ENCODE measurements at places on chromosomes 12 and 14.

DNA sequence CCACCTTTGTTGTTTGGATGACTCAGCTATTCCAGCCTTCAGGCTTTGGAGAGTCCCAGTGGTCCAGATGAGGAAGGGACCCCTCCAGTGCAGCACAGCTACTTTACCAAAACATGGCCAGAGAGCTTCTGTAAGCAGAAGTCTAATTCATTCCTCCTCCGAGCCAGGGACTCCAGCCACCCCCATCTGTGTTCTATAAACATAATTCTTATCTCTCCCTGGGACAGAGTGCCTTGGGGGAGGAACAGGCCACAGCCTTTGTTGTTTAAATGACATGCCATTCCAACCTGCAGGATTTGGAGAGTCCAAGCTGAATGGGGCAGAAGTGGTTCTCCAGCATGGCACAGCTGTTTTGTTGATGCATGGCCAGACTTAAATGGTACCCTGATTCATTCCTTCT, 994.0 kb downstream of the TRHDE start:
- DNase-seq = no peak

- no peak for DNase-seq
Observed at GRCh38 chr14:36915081-36915480, 253.4 kb downstream of the PAX9 start.

GRCh38 chr12:64187370-64187769, 34.7 kb downstream of the KICS2 start:
- no peak for DNase-seq

DNA sequence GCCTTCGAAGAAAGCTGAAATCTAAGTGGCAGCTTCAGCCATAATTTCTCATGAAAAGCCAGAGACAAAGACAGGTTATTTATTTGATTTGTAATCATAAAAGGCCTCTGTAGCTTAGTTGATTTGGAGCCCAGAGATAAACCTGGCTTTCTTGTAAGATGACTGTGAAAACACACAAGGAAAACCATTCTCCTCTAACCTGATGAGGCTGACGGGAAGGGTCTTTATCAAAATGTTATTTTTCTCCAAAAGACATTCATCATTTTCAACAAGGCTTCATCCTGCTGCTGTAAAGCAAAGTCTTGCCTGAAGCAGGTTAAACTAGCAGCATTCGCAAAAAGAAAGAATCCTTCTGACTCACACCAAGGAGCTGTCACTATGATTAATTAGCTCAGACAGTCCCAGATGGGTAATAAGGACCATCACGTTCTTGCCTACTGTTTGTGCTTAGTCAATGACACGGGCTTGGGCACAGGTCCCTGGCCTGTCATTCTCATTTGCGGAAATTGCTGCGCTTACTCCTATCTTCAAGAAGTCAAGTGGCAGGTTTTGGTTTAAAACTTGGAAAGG, 286.6 kb downstream of the C12orf75 start:
- no peak for DNase-seq

DNA sequence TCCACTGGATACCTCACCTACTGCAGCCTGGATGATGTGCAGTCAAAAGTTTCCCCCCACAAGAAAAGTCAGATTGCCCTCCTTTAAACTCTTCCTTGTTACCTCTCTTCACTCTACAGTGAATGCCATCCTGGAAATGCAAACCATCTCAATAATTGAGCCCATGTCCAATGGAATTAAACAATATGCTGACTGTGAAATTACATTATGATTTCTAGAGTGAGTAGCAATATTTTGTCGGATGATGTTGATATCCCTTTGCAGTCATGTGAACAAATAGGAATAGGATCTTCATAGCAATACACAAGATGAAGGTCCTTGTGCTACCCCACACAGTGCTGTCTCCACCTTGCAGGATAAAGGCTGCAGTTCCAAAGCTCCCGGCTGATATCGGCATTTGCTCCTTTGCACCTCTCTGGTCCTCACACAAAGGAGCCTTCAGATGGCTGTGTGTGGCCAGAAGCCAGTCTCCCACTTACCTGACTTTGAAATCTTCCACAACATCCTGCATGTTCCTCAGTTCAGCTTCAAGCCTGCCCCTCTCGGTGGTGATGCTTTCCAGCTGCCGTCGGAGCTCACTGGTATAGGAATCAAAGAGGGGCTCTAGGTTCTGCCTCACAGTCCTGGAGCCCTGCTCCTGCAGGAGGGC, 1.5 kb downstream of the KRT75 start:
- no peak for DNase-seq

DNA sequence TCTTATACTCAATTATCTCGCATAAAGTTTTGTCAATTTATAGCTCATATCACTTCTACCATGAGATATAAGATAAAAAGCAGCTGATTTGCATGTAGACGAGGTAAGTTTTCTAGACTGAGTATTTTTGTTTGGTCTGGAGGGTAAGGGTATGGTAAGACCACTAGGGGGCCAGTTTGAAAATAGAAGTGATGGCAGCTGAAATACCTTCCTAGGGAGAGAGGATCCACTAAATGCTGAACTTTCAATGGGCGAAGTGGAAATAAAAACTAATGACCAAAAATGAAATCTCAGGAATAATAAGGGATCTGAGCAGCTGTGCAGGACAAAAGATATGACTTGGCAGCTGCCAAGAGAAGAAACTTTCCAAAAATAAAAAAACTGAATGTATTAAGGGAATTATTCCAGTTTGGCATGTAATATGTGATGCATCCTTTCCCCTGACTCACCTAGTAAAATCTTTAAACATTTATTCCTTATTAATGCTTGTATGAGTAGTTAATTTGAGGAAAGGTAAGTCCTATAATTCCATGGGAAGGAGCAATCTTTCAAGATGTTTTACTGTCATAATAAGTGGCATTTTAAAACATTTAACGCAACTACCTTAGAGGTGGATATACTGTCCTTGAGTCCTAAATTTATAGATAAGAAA, 754.5 kb downstream of the C12orf50 start:
- no peak for DNase-seq

- no peak for DNase-seq
Observed at GRCh38 chr12:89192429-89192828, 159.9 kb downstream of the DUSP6 start.

- DNase-seq = no peak
Observed at GRCh38 chr12:42660117-42660516, 70.6 kb upstream of the PRICKLE1 start.
